ENCODE measurements at places on chromosomes 11 and 22.

- DNase-seq = no peak
These were observed 36.0 kb downstream of the IRAG1 start for GRCh38 chr11:10657308-10658271.

GRCh38 chr22:27750584-27751265, 50.8 kb downstream of the MN1 start:
- no peak for DNase-seq

GRCh38 chr11:114432893-114433292, 6.4 kb upstream of the REXO2 start:
- DNase-seq = no peak

DNA sequence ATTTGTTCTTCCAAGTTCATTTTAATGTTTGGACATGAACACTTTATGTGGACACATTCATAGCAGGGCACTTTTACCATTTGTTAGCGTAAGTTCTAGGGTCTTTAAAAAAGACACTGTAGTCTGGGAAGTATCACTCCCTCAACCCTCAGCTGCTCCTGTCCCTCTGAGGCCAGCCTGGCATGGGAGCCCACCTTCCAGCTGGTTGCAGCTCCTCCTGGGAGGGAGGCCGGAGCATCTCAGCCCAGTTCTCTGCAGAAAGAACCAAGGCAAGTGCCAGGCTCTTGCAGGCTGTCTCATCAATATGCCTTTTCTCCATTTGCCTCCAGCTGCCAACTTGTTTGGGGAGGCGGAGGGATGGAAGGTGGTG, 150.6 kb downstream of the OPCML start:
- no peak for DNase-seq

- DNase-seq = no peak
These were observed 42.0 kb downstream of the MS4A2 start for GRCh38 chr11:60130496-60130895.

GRCh38 chr11:117795638-117796455, 1.2 kb downstream of the DSCAML1 start:
- no peak for DNase-seq

- no peak for DNase-seq
These were observed 32.3 kb upstream of the P2RY2 start for GRCh38 chr11:73185680-73186293.

DNA sequence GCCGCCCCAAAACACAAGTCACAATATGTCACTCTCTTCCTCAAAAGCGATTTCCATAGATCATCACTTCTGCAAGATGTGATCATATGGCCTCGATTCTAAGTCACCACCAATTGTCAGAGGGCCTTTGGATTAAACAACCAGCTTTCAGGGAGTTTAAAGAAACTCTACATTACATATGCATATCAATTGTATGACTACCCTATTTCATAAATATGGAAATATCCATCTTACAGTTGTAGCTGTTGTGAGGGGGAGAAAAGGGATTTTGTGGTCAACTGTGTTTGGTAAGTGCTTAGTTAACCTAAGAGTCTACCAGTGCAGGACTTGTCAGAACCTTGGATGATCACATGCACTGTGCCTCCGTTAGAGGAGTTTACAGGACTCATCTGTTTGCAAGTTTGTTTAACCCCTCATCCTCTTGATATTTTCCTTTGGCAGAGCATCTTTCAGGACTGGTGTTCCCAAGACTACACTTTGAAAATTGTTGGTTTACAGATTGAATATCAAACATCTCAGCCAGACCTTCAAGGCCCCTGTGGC, 99.9 kb downstream of the CHST1 start:
- no peak for DNase-seq

DNA sequence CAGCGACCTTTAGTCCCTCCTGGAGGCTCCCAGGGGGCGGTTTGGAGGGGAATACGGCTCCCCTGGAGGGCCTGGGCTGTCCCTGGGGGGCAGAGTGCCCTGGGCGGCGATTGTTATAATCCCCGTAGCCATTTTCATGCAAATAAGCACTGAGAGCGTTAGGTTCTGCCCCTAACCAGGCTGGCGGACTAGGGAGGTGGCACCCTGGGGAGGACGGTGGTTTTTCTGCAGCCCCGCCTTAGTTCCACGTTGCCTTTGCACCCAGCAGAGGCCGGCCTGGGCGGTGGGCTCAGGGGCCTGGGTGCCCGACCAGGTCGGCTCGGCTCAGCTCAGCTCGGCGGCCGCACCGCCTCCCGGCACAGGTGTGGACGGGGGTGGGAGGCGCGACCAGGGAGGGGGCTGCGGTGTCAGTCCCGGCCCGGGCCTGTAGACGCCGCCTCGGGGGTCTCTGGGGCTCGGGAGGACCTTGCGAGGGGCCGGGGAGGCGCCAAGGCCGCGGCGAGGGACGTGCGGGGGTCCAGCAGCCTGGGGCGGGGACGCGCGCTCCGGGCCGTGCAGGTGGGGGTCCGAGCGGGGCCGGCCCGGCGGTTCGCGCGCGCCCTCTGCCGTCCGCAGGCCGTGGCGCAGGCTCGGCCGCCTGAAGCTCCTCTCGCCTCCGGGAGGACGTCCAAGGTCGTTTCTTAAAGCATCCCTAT, 2.3 kb upstream of the DUSP8 start:
- no peak for DNase-seq

GRCh38 chr11:62061356-62062222, 62.2 kb upstream of the INCENP start:
- DNase-seq = no peak

DNA sequence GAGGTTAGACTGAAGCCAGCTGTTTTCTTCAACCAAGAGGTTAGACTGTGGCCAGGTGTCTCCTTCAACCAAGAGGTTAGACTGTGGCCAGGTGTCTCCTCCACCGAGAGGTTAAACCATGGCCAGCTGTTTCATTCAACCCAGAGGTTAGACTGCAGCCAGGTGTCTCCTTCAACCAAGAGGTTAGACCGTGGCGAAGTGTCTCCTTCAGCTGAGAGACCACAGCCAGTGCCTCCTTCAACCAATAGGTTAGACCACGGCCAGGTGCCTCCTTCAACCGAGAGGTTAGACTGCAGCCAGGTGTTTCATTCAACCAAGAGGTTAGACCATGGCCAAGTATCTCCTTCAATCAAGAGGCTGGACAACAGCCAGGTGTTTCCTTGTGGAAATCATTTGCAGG, 498.1 kb downstream of the TBC1D22A start:
- no peak for DNase-seq

GRCh38 chr11:57482782-57483561, 22.6 kb downstream of the RTN4RL2 start:
- no peak for DNase-seq

DNA sequence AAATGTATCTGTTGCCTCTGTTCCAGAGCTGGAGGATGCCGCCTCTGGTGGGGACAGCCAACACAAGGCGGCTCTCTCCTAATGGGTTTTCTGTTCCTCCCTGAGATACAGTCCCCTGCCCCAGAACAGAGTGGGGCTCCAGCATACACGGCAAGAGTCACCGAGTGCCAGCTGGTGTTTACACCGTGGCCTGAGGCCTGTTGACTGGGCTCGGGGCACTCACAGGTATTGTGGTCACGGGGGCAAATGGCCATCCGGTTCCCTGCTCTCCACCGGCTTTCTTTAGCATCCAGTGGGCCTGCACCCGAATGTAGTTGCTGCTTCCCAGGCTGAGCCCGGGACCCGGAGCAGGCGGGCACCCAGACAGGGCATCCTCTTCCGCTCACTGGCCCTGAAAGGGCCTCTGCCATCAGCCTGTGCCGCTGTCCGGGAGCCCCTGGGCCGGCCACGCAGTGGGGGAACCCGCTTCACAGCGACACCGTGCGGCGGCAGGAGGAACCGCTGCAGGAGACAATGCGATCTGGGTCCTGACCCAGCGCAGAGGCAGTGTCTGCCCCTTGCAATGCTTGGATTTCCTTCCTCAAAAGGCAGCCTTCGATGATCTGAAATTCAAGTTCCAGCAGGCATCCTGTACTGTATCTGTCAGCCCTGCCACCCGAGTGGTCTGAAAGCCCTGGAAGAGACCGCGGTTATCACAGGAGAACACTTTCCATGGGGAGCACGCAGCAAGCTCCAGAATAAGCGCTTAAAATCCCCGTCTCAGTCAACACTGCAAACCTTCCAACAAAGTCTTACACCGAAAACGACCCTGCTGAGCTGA, 859 bp upstream of the KRTAP5-5 start:
- DNase-seq = no peak

DNA sequence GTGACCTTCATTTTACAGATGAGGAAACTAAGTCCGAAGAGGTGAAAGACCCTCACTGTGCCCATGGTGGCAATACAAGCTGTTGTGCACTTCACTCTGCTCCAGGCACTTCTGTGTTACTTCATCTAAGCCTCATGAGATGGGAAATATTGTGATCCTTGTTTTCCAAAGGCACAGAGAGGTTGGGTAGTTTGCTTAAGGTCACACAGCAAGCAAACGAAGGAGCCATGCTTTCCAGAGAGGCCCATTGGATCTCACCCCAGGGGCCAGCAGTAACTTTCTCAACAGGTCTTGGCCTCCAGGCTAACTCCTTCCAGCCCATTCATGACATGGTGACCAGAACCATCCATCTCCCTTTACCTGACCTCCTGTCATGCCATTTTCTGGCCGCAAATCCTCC, 332.8 kb downstream of the MN1 start:
- no peak for DNase-seq

DNA sequence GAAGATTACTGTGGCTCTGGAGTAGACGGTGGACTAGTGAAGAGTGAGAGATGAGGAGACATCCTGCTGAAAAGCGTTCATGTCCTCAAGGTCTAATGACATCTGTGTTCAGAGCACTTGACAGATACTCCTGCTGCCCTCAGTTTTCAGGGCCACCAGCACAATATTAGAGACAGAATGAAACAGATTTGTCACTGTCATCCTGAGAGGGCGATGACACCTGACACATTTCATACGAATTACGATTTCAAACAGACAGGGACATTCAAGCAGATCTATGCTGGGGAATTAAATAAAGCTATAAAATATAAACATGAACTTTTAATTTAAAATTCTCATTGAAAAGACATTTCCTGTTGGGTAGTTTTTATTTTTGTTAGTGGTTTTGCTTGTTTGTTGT, 29.1 kb downstream of the SVIP start:
- DNase-seq = no peak

DNA sequence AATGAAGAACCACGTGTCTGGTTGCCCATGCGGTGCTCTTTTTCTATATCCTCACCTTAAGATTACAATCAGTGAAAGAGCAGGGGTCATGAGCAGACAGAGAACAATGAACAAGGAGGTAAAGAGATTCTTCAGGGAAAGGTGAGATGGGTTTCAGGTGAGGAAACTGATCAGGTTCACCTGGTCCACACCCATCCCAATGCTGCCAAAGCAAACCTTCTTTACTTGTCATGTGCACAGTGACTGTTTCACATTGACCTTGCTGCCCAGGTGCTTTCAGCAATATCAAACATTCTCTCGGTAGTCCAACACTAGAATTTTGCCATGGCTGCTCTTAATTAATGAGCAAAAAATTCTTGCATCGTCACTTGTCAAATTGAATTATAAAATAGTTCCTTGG, 24.5 kb upstream of the OR9Q2 start:
- DNase-seq = no peak

DNA sequence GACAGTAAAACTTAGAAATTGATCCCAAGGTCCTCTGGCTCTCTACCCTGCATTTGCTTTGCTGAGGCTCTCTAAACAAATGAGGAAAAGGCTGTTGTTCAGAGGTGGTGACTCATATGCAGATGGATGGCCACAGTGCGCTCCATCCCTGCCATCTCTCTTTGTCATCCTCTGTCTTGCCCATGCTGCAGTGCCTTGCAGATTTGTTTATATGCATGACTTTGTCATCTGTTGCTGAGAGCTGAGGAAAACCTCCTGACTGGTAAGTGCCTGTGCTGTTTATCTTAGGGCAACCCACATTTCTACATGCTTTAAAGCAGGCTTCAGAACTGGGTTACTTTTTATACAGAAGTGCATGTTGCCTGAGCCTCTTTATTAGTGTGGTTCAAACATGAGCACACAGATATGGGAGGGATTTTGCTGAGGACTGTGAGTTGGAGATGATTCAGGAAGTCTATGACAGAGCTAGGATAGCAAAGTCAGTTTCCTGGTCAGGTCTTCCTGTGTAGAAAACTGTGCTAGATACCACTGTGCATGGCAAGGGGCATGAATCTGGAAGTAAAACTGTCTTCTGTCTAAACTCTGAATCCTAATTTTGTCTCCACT, 57.4 kb downstream of the JAM3 start:
- peak; percentile 58 for DNase-seq

DNA sequence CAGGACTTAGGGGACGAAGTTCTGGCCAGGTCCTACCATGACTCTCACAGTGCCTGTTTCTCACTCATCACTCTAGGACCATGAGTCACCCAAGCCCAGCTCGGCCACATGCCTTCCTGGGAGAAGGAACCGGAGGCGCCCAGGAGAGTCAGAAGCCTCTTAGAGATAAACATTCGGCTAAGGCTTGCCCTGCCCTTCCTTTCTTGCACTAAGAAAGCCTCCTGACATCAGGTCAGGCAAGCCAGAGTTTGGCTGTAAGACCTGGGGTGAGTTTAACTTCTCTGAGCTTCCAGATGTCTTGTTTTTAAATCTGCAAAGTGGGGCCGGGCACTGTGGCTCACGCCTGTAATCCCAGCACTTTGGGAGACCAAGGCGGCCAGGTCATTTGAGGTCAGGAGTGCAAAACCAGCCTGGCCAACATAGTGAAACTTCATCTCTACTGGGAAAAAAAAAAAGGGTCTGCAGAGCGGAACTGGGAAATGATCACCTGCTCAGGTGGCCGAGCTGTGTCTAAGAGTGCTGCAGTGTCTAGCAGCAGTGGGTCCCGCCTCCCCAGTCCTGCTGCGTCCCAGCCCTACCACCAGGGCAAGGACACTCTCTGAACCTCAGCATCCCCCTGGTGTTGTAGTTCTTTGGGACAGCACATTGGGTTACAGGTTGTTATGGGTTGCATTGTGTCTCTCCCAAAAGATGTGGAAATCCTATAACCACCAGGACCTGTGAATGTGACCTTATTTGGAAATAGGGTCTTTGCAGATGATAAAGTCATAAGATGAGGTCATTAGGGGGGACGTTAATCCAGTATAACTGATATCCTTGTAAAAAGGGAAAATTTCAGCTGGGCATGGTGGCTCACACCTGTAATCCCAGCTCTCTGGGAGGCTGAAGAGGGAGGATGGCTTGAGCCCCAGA, 1.8 kb upstream of the CARS1 start:
- DNase-seq = no peak

GRCh38 chr11:68081691-68082090, 39.5 kb downstream of the CHKA start:
- no peak for DNase-seq

- no peak for DNase-seq
These were observed 7.7 kb downstream of the VWCE start for GRCh38 chr11:61287338-61287977.

- DNase-seq = no peak
These were observed 107.3 kb downstream of the RPL27A start for GRCh38 chr11:8789864-8790263.

DNA sequence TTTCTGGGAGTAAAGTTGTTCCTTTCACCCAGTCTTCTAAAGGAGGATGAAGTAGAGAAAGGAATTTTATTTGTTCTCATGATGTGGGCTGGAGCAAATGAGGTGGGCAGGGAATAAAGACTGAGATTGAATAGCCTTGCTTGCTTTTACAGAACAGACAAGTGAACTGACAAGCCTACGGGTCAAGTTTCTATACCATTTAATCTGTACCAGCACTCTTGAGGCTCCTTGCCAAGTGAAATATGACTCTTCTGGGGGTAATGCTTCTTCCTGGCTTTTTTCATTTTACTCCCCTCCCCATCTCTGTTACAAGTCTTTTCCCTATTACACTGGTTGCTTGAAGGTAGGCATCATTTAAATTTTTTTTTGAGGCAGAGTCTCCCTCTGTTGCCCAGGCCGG, 54.8 kb downstream of the CSTPP1 start:
- no peak for DNase-seq

- no peak for DNase-seq
These were observed 3.1 kb downstream of the ASRGL1 start for GRCh38 chr11:62340269-62340901.

- DNase-seq = no peak
These were observed 582.6 kb downstream of the SOX6 start for GRCh38 chr11:15773476-15774387.
